ENCODE measurements at places on chromosomes 2 and 18.
A peak's percentile ranks its signal among the peaks of the same experiment; 100 is the strongest.

GRCh38 chr2:67702937-67703336 is 305.8 kb downstream of the ETAA1 start:
- DNase-seq = no peak

GRCh38 chr2:28510184-28510583 is 14.3 kb downstream of the PLB1 start:
- no peak for DNase-seq

GRCh38 chr2:16625759-16626158 is 39.9 kb downstream of the CYRIA start:
- DNase-seq = no peak

DNA sequence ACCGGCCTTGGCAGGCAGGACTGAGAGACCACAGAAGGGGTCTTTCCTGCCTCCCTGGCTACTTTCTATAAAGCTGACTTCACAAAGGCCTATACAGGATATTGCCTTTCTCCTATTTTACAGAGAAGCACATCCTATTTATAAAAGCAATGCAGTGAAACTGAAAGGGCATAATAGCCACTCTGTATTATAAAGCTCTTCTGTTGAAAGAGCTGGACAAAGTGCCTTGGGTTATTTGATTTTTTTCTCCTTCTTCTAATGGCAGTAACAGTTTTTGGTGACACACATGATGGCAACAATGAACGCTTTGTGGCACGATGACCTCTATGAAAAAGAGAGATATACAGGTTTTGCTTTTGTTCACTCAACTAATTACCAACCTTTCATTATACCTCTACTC is 281.1 kb downstream of the ZNF516 start:
- peak; percentile 59 for DNase-seq

GRCh38 chr2:204337638-204338037 is 207.6 kb upstream of the PARD3B start:
- DNase-seq = no peak
